Stimulated activated CD4-positive, alpha-beta T cell treated with anti-CD3 and anti-CD28 coated beads, Interleukin-15, amount 100 ng/mL, for 1 hour (primary cell): ENCODE measurements at places on chromosomes 2 and 18.

GRCh38 chr2:182717416-182717815 lies 1.4 kb downstream of the DNAJC10 start:
- no peak for DNase-seq

DNA sequence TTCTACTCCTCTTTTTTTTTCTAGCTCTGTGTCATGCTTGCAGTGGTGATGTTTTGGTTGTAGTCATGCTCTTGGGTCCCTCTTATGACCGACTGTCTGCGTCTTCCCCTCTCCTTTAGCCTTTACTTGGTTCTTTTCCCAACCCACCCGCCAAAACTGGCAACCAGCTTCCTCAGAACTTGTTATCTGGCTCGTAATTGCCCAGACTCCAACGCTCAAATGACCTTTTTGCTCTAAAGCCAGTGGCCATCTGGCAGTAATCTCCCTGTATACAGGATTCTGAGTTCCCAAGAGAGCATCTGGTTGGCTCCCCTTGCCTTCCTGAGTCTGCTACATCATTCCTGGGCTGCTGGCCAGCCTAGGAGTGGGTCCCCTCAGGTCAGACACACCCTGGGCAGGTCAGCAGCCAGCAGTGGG lies 147.2 kb downstream of the MGAT5 start:
- DNase-seq = no peak

- DNase-seq = no peak
Observed at GRCh38 chr2:238888781-238889180, 40.9 kb downstream of the TWIST2 start.

GRCh38 chr2:187543488-187543887 lies 10.7 kb downstream of the TFPI start:
- no peak for DNase-seq

DNA sequence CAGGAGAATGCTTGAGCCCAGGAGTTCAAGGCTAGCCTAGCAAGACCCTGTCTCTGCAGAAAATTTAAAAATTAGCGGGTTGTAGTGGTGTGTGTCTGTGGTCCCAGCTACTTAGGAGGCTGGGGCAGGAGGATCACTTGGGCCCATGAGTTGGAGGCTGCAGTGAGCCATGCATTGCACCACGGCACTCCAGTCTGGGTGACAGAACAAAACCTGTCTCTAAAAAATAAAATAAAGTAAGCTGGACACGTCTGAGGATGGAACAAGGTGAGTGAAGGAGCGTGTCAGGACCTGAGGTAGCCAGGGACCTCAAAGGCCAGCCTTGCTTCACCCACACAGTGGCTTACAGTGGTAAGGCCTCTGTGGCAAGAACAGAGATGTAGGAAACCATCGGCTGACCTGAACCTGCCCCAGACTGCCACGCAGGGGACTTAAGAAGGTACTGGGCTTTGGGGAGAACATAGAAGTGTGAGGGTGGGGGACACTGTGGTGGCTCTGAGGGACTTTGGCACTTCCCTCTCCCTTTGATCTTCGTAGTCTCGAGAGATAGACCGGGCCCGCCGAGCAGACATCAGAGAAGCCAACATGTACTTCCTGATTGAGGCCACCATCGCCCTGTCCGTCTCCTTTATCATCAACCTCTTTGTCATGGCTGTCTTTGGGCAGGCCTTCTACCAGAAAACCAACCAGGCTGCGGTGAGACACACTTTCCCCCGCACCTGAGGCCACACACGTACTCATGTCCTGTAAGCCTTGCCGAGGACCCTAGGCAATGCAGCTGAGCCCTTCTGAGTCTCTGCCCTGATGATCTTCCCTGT lies 7.5 kb downstream of the SLC11A1 start:
- no peak for DNase-seq

DNA sequence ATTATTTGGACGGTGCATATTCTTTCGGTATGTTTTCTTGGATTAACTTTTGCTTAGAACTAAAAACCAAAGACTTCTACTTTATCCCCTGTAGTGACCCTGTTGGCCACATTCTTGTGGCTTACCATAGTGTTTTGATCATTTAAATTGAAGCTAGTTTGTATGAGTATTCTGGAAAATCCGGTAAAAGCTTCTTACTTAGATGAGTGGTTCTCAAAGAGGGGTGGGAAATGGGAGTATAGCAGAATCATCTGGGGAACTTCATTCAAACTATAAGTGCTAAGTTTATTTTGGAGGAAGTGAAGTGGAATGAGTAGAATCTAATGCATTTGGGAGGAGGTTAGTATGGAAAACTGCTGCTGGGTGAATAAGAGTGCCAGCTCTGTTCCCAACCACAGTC lies 3.8 kb downstream of the PPP1CB start:
- no peak for DNase-seq

DNA sequence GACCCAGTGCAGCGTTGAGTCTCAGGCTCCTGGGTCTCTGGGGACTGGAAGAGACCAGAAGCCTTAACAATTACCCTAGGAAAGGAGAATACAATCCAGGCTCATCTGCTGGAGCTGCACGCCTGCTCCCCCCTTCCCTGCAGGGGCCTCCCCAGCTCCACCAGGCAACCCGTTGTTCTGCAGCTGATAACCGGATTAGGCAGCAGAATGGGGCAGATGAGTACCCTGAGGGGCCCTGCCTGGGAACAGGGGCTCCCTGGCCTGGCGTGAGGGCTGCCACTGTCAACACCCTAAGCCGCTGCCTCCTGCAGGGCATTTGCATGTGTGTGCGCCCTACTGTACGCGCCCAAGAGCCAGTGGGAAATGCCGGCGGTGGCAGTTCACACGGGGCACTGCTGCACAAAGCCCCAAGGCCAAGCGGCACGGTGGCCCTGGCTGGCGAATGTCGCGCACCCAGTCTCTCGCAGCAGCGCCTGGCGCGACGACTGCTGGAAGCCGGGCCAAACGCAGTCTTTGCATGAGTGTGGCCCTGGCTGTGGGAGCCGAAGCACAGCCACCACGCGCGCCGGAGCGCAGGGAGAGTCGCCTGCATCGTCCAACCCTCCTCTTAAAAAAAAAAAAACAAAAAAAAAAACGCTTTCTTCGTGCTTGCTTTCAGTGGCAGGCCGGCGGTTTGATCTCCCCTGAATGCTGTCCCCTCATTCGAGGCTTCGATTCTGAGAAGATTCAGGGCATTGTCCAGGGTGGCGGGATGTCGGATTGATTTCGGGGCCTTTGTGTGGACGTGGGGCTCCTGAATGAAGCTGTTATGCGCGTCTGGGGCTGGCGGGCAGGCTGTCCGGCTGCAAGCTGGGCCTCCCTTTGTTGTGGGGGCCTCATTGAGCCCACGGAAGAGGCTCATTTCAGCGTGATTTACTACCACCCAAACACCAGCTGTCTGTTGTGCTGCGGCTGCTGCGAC lies 63.8 kb downstream of the SETBP1 start:
- DNase-seq = no peak

GRCh38 chr2:11365096-11365879 lies 20.9 kb upstream of the ROCK2 start:
- DNase-seq = no peak

GRCh38 chr2:224608104-224608503 lies 22.9 kb upstream of the CUL3 start:
- DNase-seq = no peak

DNA sequence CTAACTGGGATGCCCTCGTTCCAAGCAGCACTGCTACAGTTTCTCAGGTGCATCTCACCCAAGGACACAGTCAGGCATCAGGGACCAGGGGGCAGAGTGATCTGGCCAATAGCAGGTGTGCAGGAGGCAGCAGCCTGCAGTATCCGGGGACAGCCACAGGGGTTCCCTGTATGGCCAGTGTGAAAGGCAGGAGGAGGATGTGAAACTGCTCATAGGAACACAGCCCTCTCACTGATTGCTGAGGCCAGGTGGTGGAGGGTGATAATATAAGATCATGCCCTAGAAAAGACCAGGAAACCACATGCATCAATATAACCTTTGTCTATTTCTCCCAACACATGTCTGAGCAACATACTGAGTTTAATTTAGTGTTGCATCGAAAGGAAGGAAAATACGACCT lies 112.7 kb upstream of the TACR1 start:
- DNase-seq = no peak

DNA sequence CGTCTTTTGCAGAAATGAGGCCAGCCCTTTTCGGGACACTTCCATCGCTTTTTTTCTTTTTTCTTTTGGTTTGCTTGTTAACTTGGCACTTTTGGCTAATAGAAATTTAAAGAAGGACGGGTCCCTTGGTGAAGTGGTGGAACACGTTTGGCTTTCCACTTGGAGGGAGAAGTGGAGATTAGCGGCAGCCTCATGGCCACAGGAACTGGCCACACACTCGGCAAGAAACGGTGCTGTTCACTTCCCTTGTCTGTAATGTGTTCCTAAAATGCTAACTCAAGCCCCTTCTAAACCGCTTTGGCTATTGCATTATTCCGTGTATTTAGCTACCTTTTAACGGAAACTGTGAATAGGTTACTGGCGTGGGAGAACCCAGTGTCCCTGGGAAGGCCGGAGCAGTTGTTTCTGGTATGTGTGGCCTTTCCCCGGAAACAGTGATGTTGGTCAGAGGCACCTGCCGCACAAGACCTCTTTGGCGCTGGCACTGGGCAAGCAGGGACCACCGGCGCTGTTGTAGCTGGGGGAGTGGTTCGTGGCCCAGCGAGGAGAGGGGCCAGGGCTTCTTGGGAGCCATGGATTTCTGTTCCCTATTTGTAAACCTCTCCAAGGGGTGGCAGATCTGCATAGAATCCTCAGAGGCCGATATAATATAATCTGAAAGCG lies 981 bp downstream of the RAMP1 start:
- no peak for DNase-seq

GRCh38 chr2:137939026-137939425 lies 25.2 kb upstream of the HNMT start:
- no peak for DNase-seq

DNA sequence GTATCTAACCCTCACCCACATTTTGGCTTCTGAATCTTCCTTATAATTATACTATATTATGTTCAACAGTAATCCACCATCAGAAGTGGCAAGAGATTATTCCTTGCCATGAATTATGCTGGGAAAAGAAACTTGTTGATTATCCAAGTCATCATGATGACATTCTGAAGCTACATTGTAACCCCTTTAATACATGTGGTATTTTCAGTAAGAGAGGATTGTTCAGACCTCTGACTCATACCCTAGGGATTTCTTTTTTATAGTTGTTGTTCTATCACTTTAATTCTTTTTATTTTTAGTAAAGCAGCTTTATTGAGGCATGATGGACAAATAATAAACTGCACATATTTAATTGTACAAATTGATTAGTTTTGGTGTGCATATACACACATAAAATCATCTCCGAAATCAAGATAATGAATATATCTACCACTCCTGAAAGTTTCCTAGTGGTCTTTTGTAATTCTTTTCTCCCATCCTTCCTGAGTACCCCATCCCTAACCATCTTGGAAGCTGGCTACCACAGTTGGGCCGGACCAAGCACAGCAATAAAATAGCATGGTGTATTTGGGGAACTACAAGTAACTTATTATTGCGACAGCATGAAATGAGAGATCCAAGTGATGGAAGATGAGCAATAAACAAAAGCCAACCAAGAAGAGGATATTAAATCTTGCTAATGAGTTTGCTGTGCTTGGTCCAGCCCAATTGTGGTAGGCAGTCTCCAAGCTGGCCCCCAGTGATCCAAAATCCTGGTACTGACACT lies 159.9 kb downstream of the BARD1 start:
- no peak for DNase-seq

- DNase-seq = no peak
Observed at GRCh38 chr2:122028371-122029100, 273.1 kb downstream of the TSN start.

DNA sequence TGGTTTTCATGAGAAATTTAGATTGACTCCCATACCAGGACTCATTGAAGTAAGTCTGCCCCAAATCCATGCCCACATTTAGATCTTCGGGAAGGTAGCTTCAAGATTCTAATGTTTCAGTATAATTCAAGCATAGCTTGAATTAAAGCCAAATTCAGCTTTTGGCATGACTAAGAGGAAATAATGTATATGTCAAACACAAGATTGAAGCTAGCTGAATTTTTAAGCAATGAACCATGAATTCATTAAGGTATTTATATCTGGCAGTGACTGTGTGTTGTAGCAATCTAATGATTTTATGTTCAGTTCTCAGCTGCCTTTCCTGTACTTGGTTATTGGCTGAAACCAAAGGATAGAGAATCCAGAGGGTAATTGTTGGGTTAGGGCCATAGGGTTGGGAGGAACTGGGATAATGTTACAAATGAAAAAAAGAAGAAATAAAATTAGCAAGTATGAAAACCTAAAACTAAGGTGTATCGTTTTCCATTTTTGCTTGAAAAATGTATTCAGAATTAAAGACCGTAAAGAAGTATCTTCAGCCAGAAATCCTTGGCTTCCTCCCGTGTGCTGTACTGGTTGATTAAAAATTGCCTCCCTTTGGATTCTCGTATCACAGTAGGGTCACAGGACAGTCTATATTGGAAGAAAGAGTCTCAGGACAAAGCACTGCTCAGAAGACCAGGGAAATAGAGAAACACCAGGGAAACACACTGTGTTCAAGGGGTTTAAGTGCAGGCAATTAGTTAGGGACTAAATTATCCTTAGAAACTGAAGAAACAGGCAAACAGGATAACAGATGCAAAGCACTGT lies 119.0 kb upstream of the FN1 start:
- DNase-seq = no peak

DNA sequence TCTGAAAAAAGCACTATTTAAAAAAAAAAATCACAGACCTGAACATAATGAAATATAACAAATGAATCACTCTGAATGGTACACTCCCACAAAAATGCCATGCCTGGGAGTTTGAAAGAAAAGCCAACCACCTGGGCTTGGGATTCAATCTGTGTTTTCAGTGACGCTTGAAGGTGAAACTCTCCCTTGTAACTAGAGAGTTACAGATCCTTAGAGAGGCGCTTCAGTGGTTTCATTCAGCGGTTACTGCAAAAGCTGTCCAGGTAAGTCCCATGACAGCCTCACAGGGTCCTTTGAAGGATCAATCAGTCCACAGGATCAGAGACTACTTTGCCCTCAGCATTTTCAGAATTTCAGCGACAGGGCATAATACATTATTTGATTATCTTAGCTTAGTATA lies 627.3 kb downstream of the IRS1 start:
- no peak for DNase-seq

DNA sequence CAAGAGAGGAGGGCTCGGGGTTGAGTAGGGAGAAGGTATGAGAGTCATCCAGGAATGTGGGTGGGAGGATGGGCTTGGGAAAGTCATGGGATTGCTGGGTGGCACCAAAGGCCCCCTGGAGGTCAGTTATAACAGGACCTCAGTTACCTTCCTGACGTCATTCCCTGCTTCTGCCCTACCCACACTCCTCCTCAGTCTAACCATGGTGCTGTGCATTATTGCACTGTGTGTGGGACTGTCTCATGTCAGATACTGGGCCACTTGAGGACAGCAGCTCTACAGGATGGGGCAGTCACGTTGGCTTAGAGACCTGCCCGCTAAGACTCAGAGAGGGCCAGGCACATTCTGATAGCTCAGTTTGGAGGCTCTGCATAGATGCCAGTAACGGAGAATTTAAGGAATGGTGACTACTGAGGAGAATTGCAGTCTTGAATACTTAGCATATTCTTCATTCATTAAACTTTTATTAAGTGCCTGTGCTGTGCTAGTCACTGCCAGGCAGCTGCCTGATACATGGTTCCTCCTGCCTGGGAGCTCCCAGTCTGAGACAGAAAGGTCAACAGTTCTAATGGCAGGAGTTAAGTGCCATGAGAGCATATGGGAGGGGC lies 90.5 kb downstream of the LAMA3 start:
- DNase-seq = no peak

- DNase-seq = no peak
Observed at GRCh38 chr2:242038166-242038927, 168.8 kb downstream of the RTP5 start.
